ENCODE measurements at places on chromosomes 3 and 15.

DNA sequence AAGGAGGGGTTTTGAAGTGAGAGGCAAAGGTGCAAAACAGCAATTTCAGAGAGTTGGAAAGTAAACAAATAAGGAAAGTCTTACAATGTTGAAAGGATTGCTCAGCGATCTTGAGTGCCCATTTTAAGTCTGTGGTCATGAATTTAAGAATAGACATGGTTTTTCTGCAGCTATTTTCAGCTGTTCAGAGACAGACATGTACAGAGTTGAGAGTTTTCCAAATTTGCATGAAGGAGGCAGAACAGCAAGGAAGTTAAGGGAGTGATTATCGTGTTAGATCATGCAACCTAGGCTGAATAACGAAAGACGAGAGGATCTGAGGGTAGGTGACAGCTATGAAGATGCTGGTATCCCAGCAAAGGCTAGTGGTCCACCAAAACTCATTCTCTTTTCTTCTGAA, 37.2 kb downstream of the DET1 start:
- DNase-seq = no peak

DNA sequence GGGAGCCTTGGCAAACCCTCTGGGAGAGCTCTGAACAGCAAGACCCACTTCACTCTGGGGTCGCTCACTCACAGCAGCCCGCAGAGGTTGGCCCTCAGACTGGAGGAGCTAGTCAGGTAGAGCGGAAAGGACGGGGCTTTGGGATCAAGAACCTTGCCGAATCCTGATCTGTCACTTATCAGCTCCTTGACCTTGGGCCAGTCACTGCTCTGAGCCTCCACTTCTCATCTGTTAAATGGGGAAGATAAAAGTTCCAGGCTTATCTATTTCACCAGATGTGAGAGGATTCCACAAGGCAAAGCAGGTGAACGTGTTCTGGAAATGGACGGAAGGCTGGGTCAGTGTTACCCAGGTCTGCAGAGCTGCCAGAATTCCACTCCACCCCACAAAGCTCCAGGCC, 29.4 kb downstream of the SEMA5B start:
- DNase-seq = no peak

DNA sequence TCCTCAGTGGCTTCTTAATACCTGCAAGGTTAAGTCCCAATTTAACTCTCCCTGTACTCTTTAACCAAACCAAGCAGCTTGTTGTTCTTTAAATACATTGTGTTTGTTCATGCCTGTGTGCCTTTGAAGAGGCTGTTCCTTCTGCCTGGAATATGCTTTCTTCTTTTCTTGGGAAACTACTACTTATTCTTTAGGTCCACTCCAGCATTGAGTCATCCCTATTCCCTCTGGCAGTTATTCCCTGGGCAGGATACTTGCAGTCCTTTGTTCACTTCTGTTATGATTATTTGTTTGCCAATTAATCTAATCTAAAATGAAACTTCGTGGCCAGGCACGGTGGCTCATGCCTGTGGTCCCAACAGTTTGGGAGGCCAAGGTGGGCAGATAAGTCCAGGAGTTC, 139.3 kb downstream of the ZNF609 start:
- no peak for DNase-seq

GRCh38 chr15:65856821-65857455, 12.4 kb upstream of the RAB11A start:
- DNase-seq = peak; percentile 80

DNA sequence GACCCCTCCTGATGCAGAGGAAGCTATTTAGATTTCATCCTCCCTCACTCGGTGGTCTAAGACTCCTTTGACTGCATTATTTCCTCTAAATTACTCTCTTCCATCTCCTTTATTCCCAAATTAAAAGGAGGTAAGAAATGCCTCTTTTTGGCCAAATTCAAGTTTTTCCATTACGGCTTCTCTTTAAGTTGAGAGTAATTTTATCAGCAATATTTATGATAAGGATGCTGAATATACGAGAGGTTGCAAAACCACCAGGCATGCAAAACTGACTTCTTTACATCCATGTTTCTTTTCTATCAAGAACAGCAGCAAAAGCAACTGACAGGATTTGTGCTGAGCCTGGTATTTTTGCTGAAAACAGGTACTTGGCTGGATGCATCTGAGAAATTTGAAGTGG, 262.0 kb upstream of the RARB start:
- no peak for DNase-seq

- DNase-seq = no peak
Observed at GRCh38 chr15:74822233-74822632, 4.2 kb upstream of the CPLX3 start.

DNA sequence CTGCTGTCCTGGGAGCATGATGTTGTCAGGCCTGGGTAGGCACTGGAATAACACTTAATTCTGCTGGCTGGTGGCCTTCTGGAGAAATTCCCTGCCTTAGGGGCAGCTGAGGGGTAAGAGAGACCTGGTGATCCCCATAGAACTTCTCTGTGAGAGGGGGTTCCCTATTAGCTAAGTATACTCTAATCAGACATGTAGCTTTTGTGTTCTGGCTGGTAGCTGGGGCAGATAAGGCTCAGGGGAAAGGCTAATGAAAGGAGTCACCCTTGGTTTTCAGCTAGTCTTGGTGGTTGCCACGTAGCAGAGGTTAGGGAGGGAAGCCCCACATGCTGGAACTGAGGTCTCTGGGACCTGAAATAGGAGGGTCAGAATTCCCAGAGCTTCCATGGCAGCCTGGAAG, 952 bp upstream of the HDDC3 start:
- DNase-seq = no peak

- no peak for DNase-seq
Observed at GRCh38 chr3:160643994-160644393, 33.0 kb upstream of the ARL14 start.

- peak; percentile 76 for DNase-seq
Observed at GRCh38 chr3:132726341-132726823, 4.2 kb upstream of the NPHP3 start.

- peak; percentile 7 for DNase-seq
Observed at GRCh38 chr3:143881095-143881494, 32.8 kb upstream of the SLC9A9 start.

GRCh38 chr15:41474941-41475340, 18.7 kb upstream of the ITPKA start:
- DNase-seq = no peak

- no peak for DNase-seq
Observed at GRCh38 chr3:107425033-107425432, 47.8 kb downstream of the CCDC54 start.

DNA sequence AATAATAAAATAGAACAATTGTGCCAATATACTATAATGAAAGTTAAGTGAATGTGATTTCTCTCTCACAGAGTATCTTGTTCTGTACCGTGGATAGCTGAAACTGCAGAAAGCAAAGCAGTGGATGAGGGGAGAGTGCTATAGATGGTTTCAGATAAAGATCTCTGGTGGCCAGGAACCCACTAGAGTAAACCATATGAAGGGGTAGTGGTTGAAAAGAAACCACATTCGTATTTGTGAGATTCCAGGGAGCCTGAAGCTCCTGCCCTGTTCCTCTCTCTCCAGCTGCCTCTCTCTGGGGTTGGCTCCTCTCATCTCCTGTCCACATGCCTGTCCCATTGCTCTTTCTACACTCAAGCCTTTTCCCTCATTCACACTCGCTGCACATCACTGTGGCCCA, 8.9 kb downstream of the ABHD17C start:
- DNase-seq = no peak

DNA sequence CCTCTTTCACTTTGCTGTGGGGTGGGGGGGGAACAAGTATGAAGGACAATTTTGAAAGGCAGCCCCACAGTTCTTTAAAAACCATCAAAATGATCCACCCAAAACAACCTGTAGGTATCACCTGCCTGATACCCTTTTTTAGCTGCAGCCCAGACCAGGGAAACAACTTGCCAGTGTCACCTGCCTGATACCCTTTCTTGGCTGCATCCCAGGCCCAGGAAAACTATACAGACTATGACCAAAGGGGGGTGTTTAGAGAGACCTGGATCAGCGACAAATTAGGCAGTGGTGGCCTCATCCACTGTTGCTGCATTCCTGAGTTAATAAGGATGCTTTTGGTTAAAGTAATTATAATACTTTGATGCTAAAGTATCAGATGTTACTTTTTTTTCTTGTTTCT, 122.0 kb downstream of the VPS13C start:
- DNase-seq = no peak

GRCh38 chr15:55588070-55588814, at the start of gene PYGO1:
Gene PYGO1, minus strand, starts transcription at chr15:55588345. Its CDS starts 462 bp downstream, at chr15:55587883.
- DNase-seq = peak; percentile 10

DNA sequence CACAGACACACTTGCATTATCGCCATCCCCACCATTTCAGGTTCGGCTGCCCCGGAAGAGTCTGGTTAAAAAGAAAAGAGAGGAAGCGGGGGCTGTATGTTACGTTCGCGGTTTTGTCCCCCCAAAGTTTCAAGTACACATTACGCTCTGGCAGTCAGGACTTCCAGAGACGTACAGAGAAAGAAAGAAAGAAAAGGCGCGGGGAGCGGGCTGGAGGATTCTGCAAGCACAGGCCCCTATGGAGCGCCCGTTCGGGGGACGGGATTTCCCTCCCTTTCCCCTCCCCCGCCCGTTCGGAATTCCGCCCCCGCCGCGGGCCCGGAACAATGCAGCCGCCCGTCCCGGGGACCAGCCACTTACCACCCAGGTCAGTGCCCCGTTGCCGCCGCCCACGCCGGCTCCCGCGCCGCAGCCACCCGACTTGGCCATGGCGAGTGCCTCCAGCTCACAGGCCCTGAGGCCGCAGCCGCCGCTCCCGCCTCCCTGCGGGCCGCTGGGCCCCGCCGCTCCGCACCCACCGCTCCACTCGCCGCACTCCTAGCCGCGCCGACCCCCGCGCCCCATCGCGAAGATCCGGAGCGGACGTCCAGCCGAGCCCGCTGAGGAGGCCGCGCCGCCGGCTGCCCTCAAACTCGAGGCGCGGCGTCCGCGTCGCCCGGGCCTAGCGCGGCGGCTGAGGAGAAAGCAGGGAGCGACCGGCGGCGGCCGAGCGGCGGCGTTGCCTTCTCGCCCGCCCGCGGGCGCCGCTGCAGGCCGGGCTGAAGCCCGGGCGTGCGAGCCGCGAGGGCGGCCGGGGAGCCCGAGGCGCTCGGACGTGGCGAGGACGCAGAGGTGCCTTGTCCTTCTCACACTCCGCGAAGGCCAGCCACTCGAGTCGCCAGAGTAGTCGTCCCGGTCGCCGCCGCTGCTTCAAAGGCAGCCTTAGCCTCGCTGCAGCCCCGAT, 567 bp downstream of the TOP2B start:
- DNase-seq = peak; percentile 61

DNA sequence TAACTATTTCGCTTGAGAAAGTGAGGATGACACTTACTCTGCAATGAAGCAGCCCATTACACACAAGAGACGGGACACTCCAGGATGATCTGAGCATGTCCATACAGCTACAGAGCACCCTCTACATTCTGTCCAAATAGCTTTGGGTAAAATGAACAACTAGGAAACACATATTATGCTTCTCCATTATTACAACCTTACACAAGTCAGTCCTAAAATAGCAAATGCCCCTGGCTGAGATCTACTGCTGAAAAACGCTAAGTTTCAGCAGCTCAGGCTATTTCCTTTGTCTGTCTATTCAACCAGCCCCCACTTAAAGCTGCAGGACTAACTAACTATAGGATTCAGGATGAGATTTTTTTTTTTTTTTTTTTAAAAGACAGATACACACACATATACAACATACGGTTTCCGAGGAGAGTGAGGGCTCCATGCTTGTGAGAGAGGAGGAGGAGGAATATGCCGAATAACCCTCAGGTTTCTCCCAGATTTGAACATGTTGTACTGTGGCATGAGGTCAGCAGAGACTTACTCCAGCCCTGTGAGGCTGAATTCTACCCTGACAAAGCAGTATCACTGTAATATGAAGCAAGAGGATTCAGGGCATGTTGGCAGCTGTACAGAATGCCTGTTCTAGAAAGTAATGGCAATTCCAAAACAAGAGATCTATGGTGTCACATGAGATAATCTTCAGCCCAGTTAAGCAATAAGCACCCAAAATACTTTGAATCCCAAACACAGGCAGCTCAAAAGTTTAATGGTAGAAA, 117.3 kb upstream of the PLXND1 start:
- no peak for DNase-seq

DNA sequence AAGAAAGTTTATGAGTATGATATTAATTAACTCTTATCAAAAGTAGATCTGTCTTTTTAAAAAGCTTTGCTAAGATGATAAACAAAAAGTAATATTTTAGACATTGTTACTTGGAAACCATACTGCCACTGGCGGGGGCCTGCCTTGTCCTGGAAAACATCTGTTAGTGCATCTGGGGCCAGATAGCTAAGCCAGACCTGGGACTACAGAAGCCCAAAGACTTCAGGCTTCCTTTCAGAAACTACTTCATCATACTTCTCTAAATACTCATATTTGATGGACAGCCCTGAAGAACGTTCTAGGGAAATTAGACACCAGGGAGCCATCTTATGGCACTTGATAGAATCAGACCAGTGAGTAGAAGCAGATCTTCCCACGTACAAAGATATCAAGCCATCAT, 795.4 kb upstream of the SEMA6D start:
- DNase-seq = no peak

DNA sequence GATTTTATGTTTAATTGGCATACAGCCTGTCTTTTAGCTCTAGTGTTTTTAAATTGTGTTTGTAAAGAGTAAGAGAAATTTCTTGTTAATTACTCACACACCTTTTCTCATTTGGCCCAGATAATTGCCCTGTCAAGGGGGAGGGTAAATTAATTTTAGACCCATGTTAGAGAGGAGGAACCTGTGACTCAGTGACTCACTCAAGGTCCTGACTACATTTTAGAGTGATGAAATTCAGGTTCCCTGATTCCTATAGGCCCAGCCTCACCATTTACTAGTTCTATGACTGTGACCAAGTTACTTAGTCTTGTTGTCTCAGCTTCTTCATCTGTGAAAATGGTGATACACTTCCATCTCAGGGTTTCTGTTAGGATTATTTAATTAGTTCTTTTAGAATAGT, 125.2 kb upstream of the DPH6 start:
- DNase-seq = no peak

- DNase-seq = no peak
Observed at GRCh38 chr3:11510001-11510340, 133.7 kb downstream of the VGLL4 start.

DNA sequence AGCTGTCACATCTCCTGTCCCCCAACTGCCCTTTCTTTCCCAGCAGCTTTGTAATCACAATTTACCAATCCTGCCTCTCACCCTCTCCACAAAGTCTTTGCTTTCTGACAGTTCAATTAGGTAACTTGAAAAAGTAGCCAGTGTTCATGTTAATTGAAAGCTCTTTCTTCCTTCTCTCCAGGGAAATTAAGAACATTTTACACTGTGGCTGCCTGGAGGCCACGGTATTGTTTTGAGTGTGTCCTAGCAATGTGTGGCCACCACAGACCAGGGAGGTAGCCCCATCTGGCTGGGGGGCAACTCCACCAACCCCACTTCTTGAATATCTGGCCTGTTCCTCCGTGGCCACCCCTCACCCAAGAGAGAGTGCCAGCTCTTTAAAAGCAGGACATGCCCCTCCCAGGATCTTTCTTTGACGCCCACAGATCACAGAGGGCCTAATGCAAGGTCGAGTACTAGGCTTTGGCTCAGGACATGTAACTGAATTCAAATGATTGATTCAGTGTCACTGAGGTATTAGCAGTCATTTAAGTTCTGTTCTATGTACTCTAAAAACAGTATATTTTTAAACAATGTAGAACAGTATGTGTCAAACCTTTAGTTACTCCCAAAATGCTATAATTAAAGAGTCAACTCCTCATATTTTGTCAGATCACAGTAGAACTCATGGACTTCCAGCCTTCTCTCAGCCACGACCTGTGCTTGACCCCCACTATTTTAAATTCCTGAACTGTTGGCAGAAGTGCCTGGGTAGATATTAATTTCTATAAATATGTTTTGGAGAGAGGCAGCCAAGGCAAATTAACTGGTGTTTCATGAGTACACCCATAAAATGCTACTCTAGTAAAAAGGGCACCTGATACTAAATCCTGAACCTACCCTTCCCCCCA, 164.5 kb downstream of the TNIK start:
- no peak for DNase-seq

- DNase-seq = no peak
Observed at GRCh38 chr3:139944256-139944910, 9.4 kb downstream of the CLSTN2 start.

Measured in CD4-positive, alpha-beta T cell treated with Interleukin-1 beta for 1 hour (primary cell).